RWPE1 (cell line): ENCODE measurements at places on chromosomes 2 and 18.

DNA sequence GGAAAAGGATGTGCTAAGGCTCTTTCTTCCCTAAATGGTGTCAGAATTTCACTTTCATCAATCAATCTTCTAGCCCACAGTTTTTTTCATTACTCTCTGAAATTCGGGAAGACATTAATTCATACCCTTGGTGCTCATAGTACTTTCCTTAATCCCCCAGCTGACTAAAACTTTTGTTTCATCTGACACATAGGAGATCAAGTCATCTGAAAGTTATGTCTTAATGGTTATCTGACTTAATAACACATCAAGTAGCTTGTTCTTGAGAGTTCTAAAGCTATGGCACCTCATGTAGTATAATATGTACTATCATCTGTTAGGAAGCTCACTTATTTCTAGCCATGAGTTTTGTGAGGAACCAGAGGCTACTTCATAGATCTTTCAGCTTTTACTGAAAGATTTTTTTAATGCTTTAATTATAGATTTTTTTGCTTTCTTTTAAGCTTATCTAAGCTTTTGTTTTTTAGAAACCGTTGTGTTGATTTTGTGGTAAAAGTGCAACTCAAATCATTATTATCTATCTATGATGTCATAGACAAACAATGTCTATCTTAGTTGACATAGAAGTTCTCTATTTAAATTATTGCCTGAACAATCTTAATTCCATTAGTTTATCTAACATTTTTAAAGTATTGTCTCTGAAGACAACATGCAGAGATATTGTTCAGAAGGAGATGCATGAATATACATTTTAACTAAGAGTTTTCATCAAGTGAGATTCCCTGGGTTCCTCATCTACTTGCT, 93.6 kb upstream of the UBXN4 start:
- no peak for DNase-seq

- no peak for DNase-seq
These were observed 198.8 kb downstream of the DCDC2C start for GRCh38 chr2:3902131-3902530.

- no peak for DNase-seq
These were observed 84.0 kb downstream of the HIBCH start for GRCh38 chr2:190235551-190236075.

DNA sequence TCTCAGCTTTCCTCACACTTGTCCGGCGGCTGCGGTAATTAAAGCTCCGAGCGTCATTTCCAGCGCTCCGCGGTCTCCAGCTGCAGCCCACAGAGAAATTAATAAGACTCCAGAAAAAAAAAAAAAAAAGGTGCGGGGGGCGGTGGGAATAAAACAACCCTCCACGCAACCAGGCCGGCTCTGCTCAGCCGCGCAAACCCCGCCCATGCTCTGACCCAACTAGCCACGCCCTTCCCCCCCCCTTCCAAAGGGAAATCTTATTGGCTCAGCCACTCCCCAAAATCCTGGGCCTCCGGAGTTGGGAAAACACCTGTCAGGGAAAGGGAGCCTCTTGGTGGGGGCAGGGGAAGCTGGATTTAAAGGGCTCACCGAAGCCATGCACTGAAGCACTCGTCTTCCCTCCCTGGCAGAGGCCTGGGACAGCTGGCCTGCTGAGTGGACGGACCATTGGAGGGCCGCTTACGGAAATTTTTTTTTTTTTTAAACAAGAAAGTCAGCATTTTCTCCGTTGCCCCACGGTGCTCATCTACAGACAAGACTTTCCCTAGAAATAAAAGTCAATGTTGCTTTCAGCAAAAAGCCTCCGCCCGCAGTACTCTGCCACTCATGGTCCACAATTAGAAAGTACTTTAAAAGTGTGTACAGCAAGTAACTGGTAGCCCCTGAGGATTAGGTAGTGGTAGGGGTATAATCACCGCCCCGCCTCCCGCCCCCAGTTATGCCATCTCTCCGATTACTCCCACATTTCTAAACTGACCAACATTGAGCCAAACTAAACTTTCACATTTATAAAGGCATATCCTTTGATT, 674 bp upstream of the ERBB4 start:
- DNase-seq = peak; percentile 58

DNA sequence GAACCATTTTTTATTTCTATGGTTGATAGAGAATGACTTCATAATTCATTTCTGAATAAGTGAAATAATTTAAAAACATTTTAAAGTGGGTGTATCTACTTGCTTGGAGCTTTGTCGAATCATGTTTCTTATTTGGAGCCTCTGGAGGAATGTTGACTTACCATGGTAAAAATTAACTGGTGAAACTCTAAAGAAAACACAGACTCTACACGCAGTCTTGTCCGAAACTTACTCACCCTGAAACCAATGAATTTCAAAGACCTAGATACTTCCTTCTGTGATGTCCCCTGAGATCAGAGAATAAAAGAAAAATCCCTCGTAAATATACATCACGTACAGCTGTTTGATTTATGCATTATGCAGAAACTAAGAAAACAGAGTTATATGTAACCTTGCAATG, 665.2 kb upstream of the NRXN1 start:
- DNase-seq = no peak

DNA sequence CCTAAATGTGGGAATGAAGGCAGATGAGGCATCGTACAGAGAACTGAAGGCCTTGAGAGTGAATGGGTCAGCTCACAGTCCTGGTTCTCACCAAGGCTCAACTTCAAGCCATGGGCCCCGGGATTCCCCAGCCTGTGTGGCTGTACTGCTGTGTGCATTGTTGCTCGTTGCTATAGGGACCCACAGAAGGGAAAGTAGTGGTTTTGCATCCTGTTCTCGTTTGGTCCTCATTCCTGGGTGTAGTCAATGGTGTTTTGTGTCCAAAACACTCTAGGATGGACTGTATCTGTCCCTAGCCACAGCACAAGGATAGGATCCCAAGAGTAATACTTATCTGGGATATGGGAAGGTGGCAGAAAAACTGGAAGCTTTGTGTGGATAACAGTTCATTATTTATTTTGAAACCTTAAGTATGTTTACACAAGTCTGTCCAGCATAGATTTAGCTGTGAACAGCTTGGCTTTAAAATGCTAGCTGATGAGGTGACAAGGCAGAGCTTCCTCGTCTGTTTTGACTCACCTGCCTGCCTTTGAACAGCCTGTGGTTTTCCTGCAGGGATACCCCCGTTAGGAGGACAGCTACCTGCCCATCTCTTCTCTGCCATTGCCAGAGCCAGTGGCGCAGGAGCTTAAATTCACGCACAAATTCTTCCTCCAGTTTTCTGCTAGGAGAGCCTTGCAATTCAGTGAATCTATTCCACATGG, 85.0 kb downstream of the WDSUB1 start:
- DNase-seq = no peak

- no peak for DNase-seq
These were observed 2.6 kb downstream of the CNPPD1 start for GRCh38 chr2:219174146-219174545.

DNA sequence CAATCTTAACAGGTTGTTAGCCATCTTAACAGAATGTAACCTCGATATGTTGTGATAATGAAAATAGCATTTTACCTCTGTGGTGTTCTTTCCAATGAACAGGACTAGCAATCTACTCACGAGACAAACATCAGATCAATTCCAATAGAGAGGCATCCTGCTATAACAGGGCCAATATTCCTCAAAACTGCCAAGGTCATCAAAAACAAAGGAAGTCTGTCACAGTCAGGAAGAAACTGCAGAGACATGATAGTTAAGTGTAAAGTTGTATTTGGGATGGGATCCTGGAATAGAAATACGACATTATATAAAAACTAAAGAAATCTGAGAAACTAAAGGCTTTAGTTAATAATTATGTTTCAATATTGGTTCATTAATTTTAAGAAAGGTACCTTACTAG, 588.9 kb upstream of the NETO1 start:
- DNase-seq = no peak

DNA sequence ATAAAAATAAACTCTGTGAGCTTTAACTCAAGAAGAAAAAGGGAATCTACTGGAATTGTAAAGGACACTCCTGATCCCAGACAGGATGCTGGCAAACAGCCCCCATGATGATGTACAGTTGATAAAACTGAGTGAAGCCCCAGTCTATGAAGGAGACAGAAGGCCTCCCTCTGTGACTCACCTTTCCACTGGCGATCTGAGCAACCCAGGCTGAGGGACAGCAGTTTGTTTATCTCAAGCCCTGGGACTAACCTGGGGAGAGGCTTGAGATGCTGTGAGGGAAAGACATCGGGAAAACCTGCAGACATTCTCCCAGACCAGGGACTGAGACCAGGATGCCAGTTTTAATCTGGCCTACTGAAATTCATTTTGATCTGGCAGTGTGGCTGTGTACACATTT, 104.5 kb upstream of the CDH2 start:
- no peak for DNase-seq

- no peak for DNase-seq
These were observed 43.1 kb downstream of the EDAR start for GRCh38 chr2:108945969-108946368.

DNA sequence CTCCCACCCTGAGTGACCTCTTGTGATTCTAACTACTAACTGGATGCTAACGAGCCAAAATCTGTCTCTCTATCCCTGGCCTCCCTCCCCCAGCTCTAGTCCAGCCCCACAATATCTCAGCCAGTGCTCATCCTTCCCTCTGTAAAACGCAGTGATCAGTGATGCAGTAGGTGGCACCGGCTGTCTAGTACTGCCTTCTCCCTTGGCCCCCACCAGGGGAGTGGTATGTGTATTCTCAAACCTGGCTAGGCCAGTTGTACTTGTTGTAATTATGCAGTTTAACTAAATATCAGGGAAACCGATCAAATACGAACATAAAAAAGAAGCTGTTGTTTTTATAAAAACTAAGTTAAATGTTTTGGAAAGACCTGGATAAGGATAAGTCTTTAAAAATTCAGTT, 113.2 kb upstream of the ALPP start:
- DNase-seq = no peak

DNA sequence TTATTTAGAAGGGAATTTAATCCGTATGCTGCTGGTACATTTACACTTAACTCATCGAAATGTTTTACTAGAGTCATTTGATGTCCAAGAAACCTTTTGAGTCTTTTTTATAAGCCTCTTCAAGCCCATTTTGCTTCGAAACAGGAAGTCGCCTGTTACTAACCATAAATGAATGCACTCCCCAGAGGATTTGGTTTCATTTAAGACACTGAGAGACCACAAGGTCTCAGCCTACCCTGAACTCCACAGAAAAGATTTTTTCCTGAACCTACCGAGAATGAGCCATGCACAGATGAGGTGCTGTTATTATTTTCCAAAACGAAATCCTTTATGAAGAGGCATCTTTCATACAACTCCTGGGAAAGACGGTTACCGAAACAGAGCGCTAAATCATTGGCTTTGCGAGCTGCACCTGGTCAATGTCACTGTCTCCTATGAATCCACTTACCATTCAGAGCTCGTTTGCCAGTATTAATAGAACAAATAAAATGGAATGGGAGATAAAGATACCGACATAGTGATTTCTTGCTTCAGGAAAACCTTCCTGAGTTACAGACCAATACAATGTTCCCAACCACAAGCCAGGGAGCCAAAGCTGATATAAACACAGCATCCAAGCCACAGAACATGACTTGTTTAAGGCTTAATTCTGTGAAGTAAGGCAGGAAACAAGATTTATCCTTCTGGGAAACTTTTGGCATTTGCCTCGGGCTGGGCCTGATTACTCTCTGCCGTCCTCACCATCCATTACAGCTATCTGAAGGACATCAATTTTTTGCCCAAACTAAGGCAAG, 382.1 kb downstream of the OSR1 start:
- DNase-seq = no peak

DNA sequence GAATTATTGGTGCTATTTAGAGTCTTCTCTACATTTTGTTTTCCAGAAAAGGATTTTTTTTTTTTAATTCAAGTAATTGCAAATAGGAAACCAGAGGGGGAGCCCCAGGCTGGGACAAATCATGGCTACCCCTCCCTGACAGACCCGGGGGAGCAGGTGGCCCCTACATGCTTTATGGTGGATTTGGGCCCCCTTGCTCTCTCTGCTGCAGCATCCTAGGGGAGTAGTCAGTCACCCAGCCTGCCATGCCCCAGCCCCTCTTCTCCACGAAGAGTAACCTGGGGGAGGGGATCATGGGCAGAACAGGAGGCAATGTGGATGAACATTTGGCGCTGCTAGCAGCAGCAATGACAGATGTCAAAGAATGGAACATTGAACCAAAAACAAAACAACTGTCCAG, 4.6 kb downstream of the C2orf81 start:
- DNase-seq = no peak

- no peak for DNase-seq
These were observed 6.7 kb downstream of the CHMP3 start for GRCh38 chr2:86556508-86556907.

DNA sequence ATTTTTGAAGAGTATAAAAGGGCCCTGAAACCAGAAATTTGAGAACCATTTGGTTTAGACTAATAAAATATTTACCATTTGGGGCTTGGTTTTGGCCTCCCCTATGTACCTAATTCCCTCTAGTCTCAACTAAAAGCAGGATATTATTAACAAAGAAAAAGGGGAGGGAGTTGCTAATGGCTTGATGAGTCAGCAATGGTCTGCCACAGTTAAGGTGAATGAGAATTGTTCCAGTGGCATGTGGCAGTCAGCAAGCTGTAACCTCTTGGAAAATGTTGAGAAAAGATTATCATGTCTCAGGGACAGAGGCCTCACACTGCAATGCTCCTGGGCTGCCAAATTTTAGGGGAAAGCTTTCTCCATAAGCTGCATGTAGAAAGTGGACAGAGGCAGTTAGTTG, 20.1 kb upstream of the SLC39A10 start:
- DNase-seq = peak; percentile 23

DNA sequence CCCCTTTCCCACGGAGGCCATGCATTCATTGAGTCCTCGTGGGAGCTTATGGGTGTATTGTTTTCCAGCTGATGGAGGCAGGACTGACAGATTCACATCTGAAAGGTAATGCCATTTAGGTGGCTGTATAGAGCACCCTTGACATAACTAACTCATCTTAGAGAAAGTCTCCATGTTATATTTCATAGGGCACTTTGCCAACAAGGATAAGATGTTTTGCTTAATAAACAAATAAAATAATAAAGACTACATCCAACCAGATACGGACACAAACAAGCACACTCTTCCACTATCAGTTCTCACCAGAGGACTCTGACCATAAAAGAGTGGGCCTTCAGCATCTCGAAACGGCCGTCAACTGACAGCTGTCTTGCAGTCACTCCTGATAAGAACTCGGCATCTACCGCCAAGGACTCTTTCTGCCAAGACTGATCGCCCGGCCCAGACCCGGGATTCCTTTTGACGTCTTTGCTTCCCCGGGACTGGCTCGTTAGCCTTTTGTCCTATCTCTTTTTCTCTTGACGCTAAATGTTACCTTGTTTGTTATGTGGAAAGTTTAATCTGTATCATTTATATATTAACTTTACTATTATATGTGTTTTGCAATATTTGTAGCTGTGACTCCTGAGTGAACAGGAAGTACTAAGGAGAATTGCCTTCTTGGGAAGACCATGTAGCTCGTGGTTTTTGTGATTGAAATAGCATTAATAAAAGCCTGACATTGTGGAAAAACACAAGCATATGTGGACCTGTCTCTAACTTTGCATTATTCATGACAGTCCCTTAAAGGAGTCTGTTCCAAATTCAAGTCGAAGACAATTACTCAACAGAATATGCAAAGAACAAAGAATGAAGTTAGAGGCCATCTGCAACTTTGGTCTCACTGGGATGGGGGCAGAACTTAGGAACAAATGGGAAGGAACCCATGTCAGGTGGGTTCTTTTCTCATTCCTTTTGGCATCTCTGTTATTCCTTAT, 195.1 kb downstream of the LPIN1 start:
- no peak for DNase-seq
